Activated naive CD4-positive, alpha-beta T cell treated with anti-CD3 and anti-CD28 coated beads for 36 hours (primary cell): ENCODE measurements at places on chromosomes 6 and 20.

DNA sequence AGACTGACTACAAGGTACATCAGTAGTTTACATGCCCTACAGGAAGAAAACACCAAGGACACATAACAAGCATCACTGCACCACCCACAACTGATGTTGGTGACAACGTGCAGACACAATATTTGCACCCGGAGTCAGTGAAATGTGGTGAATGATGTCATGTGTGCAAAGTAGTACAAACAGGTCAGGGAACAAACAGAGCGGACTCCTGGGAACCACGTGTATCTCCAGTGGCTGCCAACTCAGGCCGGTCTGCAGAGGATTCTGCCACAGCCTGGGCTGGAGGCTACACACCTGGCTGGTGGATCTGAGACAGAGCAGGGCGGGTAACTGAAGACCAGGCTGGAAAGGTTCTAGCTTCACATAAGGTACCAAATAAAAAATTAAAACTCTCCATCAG lies 28.2 kb upstream of the RPS6KA2 start:
- DNase-seq: no peak

GRCh38 chr6:5562277-5562676 lies 301.0 kb downstream of the FARS2 start:
- no peak for DNase-seq

GRCh38 chr6:51526922-51527321 lies 560.5 kb downstream of the PKHD1 start:
- DNase-seq: no peak

GRCh38 chr6:16670617-16671051 lies 90.6 kb downstream of the ATXN1 start:
- no peak for DNase-seq

DNA sequence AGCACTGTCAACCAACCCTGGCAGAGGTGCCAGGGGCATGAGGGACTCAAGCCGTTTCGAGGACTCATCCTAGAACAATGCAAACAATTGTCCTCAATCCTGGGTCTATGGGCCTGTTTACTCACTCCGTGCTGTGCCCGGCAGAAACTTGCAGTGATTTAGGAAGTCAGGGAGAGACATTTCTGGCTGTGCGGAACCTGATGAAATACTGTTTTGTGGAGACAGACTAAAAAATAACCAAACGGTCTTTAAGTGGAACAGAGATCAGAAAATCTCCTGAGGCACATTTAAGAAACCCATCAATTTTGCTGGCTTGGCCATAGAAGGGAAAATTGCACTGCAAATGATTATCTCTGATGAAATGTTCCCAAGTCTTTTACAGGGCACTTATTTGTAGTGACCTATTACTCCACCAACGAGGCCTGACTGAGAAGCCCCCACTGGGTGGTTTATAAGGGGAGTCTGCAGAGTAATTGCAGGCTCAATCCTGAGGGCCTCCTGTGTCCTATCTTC lies 79.8 kb upstream of the KCNK16 start:
- no peak for DNase-seq

DNA sequence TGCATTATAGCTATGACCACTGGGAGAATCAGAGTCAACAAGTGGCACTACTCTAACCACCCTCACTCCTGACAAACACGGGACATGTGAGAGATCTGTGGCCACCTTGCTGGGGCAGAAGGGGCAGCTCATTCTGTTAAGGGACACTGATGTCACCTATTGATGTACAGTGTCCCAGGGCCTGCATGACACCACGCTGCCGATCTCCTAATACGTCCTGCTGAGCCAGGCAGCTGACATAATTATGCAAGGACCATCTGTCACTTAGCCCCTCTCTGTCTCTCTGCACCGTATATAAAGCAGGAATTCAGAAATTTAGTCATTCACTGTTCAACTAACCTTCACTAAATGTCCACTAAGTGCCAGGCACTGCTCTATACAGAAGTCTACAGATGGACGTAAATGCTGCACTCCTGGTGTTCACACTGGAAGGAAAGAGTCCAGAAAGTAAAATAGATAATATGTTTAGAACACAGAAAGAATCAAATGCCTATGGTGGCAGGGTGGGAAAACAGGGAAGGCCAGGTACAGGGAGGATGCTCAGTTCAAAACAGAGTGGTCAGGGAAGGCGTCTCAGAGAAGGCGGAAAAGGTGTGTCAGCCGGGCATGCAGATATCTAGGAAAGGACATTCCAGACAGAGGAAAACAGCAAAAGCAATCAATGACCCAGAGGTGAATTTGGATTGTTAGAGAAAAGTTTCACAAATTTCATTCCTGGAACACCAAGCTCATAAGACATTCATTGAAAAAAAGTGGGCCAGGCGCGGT lies 173.8 kb downstream of the ZNF217 start:
- no peak for DNase-seq

GRCh38 chr20:63124092-63124781 lies 91.7 kb downstream of the YTHDF1 start:
- no peak for DNase-seq
